HCT116 (cell line): ENCODE measurements at places on chromosomes 1 and 21.
A peak's percentile ranks its signal among the peaks of the same experiment; 100 is the strongest.

DNA sequence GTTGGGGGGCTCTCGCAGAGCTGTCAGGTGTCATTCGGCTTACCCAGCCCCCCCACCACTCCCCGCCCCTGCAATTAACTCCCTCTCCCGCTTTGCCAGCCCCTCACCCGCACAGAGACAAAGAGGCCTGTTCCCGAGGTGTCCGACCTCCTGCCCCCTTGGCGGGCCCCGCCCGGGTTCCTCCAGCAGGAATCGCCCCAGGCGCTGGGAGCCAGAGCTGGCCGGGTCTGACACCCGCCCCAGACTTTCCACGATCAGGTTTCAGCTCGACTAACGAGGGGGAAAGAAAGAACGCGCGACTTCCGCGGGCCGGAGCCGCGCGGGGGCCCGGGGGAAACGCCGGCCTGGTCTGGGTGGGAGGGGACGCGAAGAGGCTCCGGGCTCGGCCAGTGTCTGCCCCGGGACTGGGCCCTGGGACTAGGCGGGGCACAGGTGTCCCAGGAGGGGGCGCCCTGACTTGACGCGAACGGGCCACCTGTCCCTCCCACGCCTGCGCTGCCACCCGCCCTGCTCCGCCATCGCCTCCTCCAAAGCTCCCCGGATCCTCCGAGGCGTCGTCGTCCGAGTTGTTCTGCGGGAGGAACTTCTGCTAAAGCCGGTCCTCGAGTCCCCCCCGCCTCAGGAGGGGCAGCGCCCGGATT is 36.4 kb upstream of the HHAT start:
- DNase-seq: peak; percentile 26

DNA sequence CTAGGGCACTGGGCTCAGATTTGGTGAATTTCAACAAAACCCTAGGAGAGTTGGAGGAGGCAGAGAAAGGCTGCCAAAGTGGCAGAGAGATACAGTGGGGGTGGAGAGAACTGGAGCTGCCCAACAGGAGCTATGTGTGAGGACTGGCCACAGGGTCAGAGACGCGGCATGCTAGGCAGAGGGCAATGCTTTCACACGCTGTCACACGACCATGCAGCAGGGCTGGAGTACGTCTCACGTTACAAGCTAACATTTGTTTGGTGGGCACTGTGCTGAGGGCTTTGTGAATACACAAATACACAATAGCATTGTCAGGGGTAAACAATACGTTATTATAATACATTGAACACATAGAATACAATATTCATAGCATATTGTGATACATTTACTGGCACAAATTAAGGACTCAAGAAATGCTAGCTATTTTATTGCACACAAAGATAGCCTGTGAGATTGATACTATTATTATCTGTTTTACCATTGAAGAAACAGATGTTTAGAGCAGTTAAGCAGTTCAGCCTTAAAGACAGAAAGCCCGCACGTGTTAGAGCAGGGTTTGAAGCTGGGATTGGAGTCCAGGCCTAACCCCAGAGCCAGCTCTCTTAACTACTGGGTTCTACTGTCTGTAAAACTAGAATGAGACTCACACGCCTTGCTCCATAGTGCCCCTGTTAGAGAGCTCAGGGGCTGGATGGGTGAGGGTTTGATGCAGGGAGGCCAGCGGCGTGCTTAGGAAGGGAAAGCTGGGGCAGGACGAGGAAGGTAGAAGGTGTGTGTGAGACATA is 4.5 kb downstream of the RAB7B start:
- no peak for DNase-seq

- DNase-seq: no peak
These were observed 2.6 kb upstream of the DVL1 start for GRCh38 chr1:1351511-1352427.

GRCh38 chr1:41325801-41326200 is 35.4 kb upstream of the FOXO6 start:
- DNase-seq: no peak

- no peak for DNase-seq
These were observed 555.8 kb downstream of the DPYD start for GRCh38 chr1:97365026-97365425.

GRCh38 chr21:38075833-38076587 is 159.8 kb upstream of the KCNJ6 start:
- DNase-seq: no peak

GRCh38 chr1:232542633-232543593 is 87.0 kb downstream of the SIPA1L2 start:
- no peak for DNase-seq

GRCh38 chr21:41419921-41420862 is 5.8 kb upstream of the MX1 start:
- DNase-seq: peak; percentile 23

- no peak for DNase-seq
These were observed 181.0 kb downstream of the DISC1 start for GRCh38 chr1:231807541-231807940.

DNA sequence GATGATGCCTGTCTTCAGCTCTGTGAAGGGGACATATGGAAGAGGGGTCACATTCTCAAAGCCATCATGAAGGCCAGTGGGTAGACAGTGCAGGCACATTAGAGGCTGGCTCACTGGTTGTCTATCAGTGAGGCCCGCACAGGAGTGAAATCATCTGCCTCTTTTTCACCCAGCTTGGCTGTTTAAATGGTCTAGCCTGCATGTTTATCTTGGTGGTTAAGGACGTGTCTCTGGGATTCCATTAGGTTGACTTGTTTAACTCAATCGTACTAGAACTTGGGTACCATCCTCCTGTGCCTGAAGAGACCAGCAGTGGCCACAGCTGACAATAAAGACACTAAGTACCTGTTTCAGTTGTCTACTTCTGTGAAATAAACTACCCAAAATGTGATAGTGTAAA is 219.3 kb downstream of the PLPP3 start:
- DNase-seq: no peak

GRCh38 chr1:208910161-208910560 is 666.0 kb upstream of the PLXNA2 start:
- no peak for DNase-seq

DNA sequence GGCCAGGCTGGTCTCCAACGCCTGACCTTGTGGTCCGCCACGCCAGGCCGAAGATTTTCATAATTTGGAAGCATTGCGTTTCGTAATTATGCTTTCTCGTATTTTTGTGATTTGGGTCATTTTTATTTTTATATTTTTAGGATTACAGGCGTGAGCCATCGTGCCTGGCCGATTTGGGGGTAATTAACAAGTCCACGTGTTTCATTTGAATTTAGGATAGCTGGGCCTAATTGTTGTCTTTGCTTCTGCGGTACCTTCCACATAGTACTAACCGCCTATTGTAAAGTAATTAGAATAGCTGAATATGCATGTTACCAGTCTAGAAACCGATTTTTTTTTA is 1.0 kb downstream of the RCC1 start:
- DNase-seq: no peak

DNA sequence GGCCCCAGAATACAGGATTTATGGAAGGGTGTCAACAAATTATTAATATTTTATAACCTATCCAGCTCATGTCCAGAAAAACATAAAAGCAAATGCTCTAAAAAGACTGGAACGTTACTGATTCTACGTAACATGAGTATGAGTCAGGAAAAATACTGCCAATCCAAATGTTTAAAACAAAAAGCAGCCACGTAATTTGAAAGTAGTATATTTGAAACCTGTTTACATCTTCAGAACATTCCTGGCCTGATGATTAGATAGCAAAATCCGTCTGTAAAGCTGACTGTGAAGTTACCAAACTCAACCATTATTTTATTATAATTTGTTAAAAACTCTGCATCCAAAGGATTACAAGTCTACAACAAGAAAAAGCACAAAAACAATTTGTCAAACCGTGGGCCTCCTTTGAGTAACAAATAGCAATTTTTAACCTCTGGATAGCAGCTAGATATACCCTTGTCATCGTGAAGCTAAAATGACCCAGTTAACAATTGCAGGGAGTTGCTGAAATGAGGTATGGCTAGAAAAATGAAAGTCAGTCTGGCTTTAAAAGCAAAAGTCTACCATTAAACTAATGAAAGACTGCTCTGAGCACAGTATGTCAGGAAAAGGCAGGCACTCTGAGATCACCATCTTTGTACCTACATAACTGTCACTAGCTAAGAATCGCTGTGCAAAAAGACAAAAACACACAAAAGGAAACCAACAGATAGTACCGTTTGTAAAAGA is 1.2 kb downstream of the UBR4 start:
- DNase-seq: no peak

DNA sequence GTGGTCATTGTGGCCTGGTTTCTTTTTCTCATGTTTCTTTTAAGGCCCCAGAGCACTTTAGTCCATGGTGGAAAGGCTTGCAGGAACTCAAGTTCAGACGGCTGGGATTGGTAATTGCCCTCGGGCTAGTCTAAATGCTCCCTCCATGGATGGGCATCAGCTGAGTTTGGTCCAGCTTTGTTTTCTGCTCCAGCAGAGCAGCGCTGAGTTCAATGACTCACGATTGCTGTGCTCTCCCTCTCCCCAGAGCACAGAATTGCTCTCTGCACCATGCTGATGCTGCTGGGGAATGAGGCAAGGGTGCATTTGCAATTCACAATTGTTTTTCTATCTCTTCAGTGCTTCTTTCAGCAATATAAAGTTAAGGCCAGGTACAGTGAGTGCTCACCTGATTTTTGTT is 1.8 kb upstream of the OR2T6 start:
- DNase-seq: no peak

DNA sequence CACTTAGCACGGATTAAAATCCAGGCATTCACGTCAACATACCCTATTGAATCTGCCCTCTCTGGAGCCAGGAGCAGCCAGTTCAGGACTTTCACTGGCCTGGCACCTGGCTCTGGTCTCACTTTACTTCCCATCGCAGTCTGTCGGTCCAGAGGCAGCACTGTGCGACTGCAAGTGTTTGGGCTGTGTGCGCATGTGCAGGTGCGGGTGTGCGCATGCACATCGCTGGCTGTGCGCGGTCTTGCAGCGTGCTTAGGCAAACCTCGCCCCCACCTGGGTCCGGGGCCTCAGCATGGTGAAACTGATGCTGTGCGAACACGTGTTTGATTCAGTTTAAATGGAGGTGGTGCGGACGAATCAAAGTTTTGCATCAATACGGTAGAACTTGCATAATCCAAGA is 38.0 kb downstream of the ATF3 start:
- DNase-seq: no peak

DNA sequence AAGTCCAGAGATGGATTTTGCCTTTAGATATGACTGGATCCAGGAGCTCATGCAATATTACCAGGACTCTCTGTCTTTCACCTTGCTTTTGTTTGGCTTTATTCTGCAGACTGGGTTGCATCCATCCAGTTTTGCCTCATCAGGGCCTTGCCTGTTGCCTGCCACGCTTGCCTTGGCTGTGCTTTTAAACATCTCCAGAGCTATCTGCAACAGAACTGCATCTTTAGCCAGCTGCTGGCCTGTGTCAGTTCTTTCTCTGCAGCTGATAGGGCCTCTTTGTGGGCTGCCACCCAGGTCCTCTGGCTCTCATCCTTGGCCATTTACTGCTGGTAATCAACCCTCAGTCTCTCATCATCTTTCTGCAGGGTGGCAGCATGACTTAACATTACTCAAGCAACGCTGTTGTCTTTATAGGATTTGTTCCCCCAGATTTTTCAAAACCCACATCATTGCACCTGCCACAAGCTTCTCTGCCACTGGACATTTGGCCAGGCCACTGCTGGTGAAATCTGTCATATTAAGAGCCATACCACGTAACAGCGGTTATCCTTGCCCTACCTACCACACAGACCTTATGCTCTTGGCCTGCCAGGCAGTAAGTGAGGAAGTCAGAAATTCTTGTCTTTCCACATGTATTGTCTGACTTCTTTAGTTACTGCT is 24.4 kb upstream of the HUNK start:
- no peak for DNase-seq

DNA sequence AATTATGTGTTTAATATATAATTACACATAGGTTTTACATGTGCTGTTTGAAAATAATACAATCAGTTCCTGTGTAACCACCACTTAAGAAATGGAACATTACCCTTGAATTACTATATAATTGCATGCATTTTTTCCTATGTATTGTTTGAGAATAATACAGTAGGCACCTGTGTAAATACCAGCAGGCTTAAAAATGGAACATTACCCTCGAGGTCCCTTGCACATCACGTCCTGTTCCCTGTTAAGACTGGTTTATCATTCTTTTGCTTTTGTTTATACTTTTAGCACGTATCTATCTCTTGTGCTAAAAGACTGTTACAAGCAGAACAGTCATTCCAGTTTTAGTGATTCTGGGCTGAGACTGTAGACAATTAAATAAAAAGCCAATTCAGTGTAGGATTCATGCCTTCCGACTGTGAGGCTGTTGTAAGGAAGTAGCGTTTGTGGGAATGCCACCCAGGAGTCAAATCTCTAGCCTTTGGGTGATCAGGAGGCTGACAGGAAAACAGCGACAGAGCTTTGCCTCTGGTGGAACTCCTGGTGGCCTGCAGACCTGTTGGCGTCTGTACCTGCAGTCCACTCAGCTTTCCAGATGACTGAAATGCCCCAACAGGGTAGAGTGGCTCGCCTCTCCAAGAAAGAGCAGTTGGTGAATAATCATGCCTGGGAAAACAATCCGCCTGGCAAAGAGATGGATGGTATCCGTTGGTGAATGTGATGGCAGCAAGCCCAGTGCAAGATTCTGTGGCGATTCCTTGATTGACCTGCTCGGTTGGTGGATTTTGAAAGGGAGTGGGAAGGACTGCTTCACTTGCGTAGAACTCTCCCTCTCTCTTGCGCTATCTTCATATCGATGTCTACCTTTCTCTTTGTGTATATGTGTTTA is 58.0 kb downstream of the DISC1 start:
- no peak for DNase-seq

DNA sequence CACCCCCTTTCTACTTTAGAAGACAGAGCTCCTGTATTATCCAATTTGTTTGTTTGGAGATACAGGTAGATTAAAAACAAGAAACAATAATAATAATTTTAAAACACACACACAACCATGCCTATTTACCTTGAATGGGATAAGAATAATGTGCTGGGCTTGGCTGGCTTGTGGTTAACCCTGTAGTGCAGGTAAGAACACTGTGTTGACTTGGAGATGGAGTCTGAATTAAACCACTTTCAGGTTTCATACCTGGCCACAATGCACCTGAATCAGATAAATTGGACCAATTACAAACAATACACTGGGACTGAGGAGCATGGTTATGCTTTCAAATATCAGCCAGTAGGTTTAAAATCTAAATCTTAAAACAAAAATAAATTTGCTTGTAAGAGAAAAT is 60.8 kb downstream of the EYA3 start:
- DNase-seq: no peak

- no peak for DNase-seq
These were observed 23.1 kb downstream of the SLC26A9 start for GRCh38 chr1:205920159-205920558.
